ENCODE measurements at places on chromosomes 16 and 17.

- DNase-seq, result no peak
These were observed 15.2 kb upstream of the MARCHF10 start for GRCh38 chr17:62823111-62823893.

- DNase-seq, result no peak
These were observed 42.9 kb upstream of the MRTFB start for GRCh38 chr16:14028202-14028601.

DNA sequence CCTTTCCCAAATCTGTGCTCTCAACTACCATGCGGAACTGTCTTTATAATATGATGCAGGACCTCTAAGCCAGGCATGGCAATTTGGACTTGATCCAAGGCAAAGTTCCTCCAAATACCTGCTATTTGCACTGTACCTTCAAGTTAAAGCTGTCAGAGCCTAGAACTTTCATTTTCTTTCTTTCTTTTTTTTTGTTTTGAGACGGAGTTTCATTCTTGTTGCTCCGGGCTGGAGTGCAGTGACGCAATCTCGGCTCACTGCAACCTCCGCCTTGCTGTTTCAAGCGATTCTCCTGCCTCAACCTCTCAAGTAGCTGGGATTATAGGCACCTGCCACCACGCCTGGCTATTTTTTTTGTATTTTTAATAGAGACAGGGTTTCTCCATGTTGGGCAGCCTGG lies 51.7 kb downstream of the ARHGAP27 start:
- DNase-seq, result no peak

GRCh38 chr17:61251939-61252865 lies 147.4 kb upstream of the TBX2 start:
- DNase-seq, result no peak

DNA sequence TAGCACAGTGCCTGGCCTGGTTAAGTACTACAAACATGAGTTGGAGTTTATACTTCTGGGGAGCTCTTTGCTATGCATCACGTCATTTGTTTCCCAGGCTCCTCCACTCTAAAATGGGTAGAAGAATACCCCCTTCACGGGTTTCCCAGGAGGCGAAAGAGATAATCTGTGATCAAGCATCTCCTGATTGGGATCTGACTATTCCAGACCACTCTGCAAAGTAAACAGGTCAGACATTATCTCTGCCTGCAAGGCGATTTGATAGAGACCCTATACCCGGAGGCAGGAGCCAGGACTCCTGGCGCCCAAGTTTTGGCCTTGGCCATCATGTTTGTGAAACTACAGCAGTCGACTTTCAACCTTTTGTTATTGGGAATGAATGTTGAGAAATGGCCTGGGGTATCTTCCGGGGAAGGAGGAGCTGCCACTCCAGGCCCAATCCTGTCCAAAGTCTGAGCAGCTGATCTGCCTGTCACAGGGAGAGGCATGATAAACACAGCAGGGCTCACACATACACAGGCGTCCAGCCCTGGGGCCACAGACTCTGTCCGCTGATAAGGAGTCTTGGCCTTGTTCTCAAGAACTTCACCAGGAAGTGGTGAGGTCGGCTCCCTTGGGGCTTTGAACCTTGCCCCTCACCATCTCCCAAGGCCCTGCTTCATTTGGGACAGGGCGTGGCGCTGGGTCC lies 199.9 kb downstream of the MAF start:
- no peak for DNase-seq

GRCh38 chr16:56630134-56630533 lies 2.3 kb upstream of the MT1M start:
- DNase-seq, result no peak

- no peak for DNase-seq
These were observed 3.4 kb upstream of the HOXB5 start for GRCh38 chr17:48596735-48597527.

DNA sequence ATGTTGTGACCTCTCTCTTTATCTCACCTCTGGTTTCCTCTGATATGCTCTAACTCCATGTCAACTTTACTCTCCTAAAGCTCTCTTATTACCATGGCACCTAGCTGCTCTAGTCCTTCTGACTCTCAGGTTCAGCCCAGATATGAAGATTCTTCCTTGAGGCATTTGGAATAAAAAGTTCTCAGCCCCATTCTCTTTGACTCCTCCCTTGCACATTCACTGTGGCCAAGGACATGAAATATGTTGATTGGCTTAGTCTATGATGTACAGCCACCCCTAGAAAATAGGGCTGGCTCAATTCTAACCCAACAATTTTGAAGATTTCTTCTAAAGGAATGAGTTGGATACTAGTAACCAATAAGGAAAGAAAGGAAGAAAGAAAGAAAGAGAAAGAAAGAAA lies 20.8 kb upstream of the GAS7 start:
- no peak for DNase-seq

DNA sequence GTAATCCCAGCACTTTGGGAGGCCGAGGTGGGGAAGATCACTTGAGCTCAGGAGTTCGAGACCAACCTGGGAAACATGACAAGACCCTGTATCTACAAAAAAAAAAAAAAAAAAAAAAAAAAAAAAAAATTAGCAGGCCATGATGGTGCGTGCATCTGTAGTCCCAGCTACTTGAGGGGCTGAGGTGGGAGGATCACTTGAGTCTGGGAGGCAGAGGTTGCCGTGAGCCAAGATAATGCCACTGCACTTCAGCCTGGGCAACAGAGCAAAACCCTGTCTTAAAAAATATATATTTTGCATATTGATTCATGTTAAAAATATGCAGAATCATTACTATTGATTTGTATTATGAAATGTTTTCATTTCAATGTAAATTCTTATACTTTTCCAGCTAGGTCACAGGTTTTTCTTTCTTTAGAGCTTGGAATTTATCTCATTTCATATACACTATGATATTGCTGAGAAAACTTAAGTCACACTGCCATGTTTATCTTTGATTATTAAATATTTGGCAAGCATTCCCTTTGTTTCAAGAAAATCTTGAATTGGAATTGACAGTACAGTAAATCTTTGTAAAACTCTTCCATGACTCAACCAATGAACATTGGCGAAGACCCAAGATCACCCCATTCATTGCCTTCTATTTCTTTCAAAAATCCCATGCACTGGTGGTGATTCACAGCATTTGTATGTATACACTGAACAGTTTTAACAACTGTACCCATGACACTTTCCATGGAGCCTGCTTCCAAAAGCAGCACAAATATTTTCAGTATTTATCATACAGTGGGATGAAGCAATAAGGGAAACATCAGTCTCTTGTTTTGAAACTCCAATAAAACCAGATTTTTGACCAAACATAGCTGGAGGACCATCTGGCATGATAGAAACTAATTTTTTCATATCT lies 83.5 kb upstream of the TNRC6A start:
- DNase-seq, result no peak

DNA sequence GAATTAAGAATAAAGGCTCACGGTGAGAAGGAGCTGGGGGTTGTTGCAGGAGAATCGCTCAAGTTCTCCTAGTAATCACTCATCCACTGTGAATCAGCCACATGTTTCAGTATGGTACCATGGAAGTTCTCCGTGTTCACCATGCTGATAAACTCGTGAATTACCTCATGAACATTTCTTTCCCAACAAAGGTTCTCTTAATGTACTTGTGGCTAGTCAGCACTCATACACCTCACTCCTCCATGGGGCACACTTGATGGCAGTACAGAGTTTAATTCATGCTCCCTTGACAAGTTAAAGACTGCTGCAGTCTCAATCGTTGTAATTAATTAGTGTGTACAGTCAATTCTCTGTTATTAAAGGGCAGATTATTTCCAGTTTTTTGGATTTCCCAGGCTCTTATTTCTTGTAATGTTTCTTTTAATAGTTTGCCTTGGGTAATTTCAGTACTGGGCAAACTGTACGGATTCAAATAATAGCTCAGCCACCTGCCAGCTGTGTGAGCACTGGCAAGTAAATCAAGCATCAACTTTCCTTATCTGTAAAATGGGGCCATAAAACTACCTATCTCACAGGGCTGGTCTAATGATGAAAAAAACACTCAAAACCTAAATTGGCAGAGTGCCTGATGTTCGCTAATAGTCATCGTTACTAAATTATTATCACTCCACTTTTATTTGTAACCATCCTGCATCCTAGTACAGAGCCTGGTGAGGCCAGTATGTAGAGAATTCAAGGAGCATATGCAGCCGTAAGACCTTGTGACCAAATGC lies 6.1 kb downstream of the GOT2 start:
- DNase-seq, result no peak

DNA sequence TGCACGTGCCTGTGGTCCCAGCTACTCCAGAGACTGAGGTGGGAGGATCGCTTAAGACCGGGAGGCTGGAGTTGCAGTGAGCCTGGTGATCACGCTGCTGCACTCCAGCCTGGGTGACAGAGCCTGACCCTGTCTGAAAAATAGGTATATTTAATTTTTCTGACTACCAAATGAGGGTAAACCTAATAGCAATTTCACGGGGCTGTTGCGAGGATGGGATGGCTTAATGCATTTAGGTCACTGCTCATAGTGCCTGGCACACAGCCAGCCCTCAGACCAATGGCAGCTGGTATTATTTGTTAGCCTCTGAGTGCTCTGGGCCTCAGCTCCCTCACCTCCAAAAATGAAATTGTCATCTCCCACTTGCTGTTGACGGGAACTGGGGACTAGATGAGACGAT lies 5.9 kb upstream of the CDIP1 start:
- no peak for DNase-seq

DNA sequence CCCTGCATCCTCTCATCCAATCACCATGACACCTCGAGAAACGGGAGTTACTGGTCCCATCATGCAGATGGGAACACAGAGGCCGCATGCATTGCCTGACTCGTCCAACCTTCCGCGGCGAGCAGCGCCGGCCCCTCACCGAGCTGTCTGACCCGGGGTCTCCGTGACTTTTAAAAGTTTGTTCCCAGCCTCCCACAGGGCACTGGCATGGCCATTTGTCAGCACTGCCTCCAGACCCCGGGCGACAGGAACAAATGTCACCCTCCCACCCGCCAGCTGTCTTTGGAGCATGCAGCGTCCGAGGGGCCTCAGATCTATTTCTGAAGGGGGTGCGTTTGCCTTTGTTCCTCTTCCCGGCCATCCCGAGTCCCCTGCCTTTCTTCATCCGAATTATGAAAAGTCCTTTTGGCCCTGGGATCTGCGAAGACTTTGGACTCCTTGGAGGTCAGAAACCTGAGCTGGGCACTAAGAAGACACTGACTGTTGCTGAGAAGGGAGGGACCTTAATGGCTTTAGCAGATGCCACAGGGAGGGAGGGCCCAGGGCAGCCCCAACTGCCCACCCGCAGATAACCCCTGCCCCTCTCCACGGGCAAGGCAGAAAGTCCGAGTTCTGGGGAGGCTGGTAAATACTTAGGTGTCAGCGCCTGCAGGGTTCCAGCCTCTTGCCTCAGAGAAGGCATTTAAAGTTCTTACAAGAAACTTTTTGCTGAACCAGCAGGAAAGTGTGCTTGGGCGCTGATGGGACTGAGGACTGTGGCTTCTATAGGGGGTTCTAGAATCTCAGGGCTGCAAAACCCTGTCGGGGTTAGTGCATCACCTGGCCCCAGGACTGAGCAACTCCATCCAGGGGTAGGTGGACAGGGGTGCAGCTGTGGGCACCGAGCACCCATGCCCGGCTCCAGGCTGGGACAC lies 348.1 kb downstream of the FOXL1 start:
- DNase-seq, result no peak

DNA sequence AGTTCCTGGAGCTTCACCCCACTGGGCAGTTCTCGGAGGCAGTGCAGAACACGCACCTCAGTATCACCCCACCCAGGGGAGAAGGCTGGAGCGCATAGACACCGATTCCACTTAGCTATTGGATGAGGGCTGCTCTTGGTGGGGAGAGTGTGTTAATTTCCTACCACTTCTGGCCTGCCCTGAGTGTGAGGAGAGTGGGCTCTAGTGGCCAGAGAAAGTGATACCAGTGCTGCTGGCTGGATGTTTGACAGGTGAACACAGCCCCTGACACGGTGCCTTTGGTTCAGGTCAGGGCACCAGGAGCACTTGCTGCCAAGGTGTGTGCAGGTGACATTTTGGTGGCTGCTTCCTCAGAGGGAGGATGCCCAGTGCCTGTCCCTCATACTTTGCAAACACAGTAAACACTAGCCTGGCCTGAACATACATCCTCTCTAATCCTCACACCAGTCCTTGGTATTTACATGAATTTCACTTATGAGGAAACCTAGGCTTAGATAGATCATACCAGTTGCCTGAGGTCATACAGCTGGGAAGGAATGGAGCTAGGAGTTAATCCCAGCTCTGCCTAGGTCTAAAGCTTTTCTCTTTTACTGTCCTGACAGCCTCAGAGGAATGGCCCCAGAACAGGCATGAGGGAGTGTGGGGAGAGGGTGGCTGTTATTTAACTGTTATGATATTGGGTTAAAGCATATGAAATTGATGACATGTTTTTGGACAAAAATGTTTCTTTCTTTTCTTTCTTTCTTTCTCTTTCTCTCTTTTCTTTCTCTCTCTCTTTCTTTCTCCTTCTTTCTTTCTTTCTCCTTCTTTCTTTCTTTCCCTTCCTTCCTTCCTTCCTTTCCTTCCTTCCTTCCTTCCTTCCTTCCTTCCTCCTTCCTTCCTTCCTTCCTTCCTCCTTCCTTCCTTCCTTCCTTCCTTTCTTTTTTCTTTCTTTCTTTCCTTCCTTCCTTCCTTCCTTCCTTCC lies 21.0 kb upstream of the ITGAX start:
- no peak for DNase-seq

- DNase-seq, result no peak
These were observed 6.3 kb upstream of the GGA2 start for GRCh38 chr16:23516366-23517137.

- no peak for DNase-seq
These were observed 54.3 kb downstream of the WSB1 start for GRCh38 chr17:27348196-27348595.

DNA sequence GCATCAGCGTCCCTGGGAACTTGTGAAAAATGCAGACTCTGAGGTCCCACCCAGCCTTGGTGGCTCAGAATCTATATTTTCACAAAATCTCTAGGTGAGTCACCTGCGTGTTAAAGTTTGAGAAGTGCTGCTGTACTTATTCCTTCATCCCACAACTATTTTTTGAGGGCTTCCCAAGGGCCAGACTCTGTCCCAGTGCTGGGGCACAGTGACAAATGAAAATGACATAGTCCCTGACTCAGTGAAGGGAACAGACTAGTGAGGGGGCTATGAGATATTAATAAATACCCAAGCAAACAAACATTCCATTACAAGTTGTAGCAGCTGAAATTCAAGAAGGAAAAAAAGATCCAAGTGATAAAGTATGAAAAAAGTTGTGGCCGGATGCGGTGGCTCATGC lies 9.9 kb upstream of the EMP2 start:
- no peak for DNase-seq

- DNase-seq, result no peak
These were observed at the start of gene C16orf82 for GRCh38 chr16:27066668-27067537. Gene C16orf82 (plus strand): TSS chr16:27066927.

GRCh38 chr16:81543571-81543970 lies 99.0 kb downstream of the CMIP start:
- DNase-seq, result no peak

- DNase-seq, result no peak
These were observed 181.5 kb downstream of the PRKCA start for GRCh38 chr17:66483906-66484305.

All from NCI-H1436 treated with DMSO at 0.1 percent for 48 hours (cell line).